Gastroesophageal sphincter (tissue), 4 donors: ENCODE measurements at places on chromosomes 7 and 10. TPM values are rescaled to one million over a fixed set of nuclear protein-coding genes. Genes with fewer than 3 reads are reported as not detected.

ZNF722 gene
- total RNA-seq, result not detected

- H3K4me1 ChIP-seq, result no peaks in the 10 kb centered on the region
- peak; percentile 62 for ATAC-seq
- H3K27ac ChIP-seq, result no peak overlapping the region
- H3K36me3 ChIP-seq, result no peaks in the 10 kb centered on the region
- no peaks in the 10 kb centered on the region for H3K27me3 ChIP-seq
These were observed 4.1 kb upstream of the C10orf120 start for GRCh38 chr10:122703483-122704448.

GRCh38 chr7:27130540-27131389, at the start of gene HOXA4:
TSS of gene HOXA4 (minus strand) at chr7:27130757. CDS start at chr7:27130733, 24 bp downstream.
- no peaks in the 10 kb centered on the region for H3K36me3 ChIP-seq
- peak; percentile 95 for ATAC-seq
- peak within 1 kb of the TSS; percentile 84 for H3K4me3 ChIP-seq
- H3K4me1 ChIP-seq, result peaks cover 88% of the 10 kb centered on the region

DNA sequence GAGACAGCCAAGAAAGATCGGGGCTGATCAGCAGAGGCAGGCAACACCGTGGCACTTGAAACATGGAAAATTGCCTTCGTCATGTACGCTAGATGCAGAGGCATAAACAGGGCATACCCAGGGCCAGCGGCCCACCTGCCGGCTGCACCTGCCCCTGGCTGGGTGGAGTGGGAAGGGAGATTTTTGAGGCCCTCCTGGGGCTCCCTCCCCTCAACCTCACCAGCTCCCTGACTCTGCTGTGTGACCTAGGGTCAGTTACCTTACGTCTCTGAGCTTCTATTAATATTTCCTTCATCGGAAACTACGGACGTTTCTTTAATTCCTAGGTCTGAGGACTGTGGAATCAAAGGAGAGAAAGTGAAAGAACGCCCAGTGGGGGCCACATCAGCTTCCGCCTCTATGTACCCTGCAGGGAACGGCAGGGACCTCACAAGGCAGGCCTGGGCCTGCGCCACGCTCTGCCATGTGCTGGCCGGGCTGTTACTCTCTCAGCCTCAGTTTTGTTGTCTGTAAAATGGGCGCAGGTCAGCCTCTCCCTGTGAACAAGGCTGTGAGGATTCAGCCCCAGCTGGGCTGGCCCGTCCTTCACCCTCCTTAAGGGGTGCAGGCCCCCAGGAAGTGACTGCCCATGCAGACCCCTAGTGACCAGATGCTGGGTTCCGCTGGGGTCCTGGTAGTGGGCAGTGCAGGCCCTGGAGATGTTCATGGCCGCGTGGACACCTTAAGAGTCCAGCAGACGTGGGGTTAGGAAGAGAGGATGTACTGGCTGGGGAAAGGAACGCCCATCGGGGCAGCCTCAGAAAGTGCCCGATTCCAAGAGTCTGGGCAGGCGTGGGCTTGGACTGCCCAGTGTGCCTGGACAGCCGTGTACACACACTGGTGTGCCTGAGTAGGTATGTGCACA, 22.7 kb downstream of the ELFN1 start:
- no peak overlapping the region for H3K27ac ChIP-seq
- H3K36me3 ChIP-seq, result no peaks in the 10 kb centered on the region
- ATAC-seq, result no peak
- no peak overlapping the region for H3K4me3 ChIP-seq

DNA sequence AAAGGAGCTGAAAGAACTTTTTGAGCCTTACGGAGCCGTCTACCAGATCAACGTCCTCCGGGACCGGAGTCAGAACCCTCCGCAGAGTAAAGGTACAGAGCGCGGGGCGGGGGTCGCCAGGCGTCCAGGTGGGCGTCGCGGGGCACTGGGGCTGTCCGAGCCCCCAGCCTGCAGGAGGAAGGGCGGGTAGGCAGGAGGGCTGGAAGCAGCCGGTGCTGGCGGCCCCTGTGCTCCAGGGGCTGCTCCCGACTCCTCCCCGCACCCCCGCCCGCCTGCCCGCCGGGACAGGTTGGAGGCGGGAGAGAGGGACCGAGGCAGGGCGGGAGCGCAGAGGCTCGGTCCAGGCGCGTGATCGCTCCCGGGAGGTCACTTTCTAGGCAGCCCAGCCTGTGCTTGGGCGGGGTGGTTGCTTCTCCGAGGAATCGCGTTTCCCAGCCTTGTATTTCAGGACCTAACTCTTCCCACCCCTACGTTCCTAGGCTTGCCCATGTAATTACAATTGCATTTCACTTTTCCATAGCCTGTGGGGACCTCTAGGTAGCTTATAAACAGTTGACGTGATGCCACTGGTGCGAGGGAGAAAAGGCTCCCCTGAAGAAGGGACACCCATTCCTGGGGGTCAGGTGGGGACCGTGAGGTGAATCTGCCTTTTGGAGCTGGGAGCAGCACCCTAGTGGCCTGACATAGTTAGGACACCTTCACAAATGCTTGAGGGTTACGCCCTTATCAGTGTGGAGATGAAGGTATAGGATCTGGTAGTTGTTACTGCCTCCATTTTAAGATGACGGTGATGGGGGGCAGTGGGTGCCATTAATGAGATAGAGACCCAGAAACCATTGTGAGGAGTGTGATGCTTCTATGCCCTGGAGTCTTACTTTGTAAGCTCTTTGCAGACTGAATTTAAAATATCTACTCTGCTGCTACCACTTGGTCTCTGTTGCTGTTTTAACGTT, 148.2 kb downstream of the CELF2 start:
- H3K4me3 ChIP-seq, result peak overlapping the region; percentile 68
- no peaks in the 10 kb centered on the region for H3K27me3 ChIP-seq
- H3K36me3 ChIP-seq, result peaks cover under 1% of the 10 kb centered on the region

DNA sequence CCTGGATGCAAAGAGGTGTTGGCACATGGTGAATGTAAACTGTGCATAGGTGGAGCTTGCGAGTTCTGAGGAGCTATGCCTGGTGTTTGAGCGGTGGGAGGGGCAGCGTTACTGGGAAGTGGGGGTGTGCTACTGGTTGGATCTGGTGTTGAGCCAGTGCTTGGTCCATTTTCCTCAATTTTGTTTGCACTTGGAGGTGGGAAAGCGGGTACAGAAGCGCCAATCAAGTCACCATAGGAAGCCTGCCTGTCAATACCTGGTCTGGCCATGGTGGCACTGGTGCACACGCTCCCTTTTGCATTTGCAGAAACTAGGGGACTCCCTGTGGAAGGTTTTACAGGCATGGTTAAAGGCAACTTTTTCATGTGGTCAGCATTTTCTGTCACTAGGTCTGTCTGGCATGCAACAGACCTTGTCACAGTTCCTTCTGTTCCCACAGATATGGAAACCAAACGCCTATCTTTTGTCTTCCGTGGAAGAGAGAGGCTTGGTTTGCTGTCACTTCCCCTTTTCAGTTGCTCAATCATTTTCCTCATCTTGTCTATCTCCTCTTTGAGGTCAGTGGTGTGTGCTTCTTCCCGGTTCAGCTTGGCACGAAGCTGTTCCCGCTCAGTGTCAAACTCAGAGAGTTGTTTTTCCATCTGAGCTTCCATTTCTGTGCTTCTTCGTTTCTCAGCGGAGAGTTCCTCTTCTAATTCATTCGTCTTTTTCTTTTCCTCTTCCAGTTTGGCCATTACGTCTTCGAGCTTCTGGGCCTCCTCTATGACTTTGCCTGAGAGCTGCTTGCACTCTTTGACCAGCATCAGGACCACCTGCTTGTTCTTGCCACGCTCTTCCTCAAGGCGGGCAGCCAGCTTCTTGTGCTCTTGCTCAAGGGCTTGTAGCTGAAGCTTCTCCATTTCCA, 81.1 kb downstream of the CTTNBP2 start:
- no peak overlapping the region for H3K4me3 ChIP-seq
- peak; percentile 62 for ATAC-seq
- no peaks in the 10 kb centered on the region for H3K4me1 ChIP-seq
- H3K36me3 ChIP-seq, result no peaks in the 10 kb centered on the region

DNA sequence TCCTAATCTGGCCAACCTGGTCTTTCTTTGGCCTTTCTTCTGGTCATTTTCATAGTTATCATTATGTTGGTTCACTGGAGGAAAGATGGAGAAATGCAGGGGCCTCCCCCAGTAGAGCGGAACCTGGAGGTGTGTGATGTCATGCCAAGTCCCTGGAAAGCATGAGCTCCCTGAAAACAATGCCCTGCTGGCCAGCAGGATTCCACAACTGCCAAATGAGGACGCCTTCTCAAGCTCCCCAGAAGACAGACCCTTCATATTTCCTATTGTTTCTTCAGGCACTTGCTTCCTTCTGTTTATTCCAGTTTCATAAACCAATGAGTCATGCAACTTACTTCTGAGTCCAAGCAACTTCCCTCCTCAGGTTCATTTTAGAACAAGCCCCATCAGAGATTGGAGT, 339.0 kb downstream of the GATA3 start:
- H3K4me3 ChIP-seq, result no peak overlapping the region
- H3K4me1 ChIP-seq, result no peaks in the 10 kb centered on the region
- no peak overlapping the region for H3K27ac ChIP-seq
- no peaks in the 10 kb centered on the region for H3K36me3 ChIP-seq
- ATAC-seq, result no peak
- H3K27me3 ChIP-seq, result peaks cover 19% of the 10 kb centered on the region

COL13A1 gene
- total RNA-seq, result 3.9 TPM

GRCh38 chr10:11880151-11881029, 57.2 kb downstream of the PROSER2 start:
- H3K4me3 ChIP-seq, result no peak overlapping the region
- H3K27me3 ChIP-seq, result no peaks in the 10 kb centered on the region
- ATAC-seq, result no peak
- H3K36me3 ChIP-seq, result no peaks in the 10 kb centered on the region

FAM180A gene
- 2.8 TPM for total RNA-seq

- no peaks in the 10 kb centered on the region for H3K27me3 ChIP-seq
- peak; percentile 63 for ATAC-seq
- H3K27ac ChIP-seq, result no peak overlapping the region
- no peaks in the 10 kb centered on the region for H3K36me3 ChIP-seq
- no peak overlapping the region for H3K4me3 ChIP-seq
These were observed 69.3 kb downstream of the CSTF2T start for GRCh38 chr10:51629934-51630639.

- no peaks in the 10 kb centered on the region for H3K27me3 ChIP-seq
- ATAC-seq, result no peak
- no peak overlapping the region for H3K27ac ChIP-seq
- no peak overlapping the region for H3K4me3 ChIP-seq
- peaks cover 93% of the 10 kb centered on the region for H3K36me3 ChIP-seq
These were observed 9.5 kb downstream of the PTCD1 start for GRCh38 chr7:99428972-99429566.

ENTPD7 gene
- total RNA-seq, result 4.5 TPM

ARHGAP12 gene
- 41.3 TPM for total RNA-seq

DNA sequence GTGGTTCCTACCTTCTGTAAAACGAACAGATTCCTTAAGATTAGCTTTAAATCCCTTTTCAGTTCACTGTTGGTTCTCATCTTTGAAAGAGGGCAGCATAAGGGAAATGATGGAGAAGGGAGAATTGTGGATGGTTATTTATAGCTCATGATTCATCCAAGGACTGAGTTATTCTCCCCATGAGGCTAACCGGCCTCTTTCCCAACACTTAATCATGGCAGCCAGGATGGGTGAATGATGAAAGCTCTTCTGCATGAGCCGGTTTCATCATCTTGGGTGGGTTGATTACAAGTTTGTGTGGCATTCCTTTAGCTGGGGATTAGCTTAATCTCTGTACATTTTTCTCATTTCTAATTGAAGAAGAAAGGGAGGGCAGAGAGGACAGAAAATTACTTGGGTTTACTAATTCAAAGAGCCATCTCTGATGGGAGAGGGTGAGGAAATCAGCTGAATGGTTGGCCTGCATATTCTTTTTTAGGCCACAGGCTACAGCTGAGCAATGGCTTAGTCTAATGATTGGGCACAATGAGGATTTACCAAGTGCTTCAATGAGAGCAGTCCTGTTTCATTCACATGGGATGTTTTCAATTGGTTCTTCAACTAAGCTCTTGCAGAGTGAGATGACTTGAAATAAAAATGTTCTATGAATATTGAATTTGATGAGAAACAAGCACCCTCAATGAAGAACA, 250.0 kb downstream of the BMPER start:
- H3K27ac ChIP-seq, result peak overlapping the region; percentile 54
- no peaks in the 10 kb centered on the region for H3K36me3 ChIP-seq
- ATAC-seq, result peak; percentile 84
- H3K4me3 ChIP-seq, result no peak overlapping the region
